Naive thymus-derived CD8-positive, alpha-beta T cell (primary cell): ENCODE measurements at places on chromosomes 3 and 15.

GRCh38 chr3:9193633-9194195 lies 55.7 kb downstream of the SRGAP3 start:
- no peak for DNase-seq

DNA sequence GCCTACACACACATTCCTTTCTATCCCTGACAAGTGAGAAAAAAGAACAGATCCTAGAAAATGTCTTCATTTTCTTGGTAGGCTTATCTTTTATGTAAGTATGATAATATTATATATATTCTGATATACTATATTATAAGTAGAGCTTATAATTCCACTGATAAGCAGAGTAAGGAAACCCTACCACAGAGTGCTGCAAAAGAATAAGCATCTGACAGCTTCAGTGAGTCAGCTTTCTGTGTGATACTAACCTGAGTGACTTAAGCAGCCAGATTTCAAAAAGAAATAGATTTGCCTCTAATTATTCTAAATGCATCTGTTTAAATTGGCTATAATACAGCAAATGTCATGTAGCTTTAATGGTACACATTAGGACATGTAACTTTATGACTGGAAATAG lies 656.0 kb downstream of the MCTP2 start:
- no peak for DNase-seq

GRCh38 chr3:36489679-36490425 lies 109.5 kb downstream of the STAC start:
- no peak for DNase-seq

- DNase-seq = no peak
Measured at GRCh38 chr3:14583548-14584091, 43.5 kb upstream of the GRIP2 start.

GRCh38 chr3:106126067-106126845 lies 257.4 kb upstream of the CBLB start:
- DNase-seq = no peak

- no peak for DNase-seq
Measured at GRCh38 chr3:178090899-178091298, 445.3 kb upstream of the KCNMB2 start.

DNA sequence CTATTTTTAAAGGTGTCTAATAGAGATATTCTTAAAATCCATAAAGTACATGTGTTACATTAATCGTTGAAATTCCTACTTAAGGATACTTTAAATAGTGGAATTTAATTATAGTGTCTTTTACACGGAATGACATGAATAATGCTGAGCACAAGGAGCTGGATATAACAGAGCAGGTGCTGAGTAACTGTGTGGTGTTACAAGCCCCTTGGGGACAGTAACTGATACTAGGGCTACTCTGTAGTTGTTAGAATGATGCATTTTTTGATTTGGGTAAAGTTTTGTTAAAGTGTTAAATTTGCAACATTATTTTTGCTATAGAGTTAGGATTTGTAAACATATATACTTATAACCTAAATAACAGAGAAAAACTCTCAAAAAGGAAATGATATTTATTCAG lies 1496.1 kb downstream of the OTOL1 start:
- no peak for DNase-seq

DNA sequence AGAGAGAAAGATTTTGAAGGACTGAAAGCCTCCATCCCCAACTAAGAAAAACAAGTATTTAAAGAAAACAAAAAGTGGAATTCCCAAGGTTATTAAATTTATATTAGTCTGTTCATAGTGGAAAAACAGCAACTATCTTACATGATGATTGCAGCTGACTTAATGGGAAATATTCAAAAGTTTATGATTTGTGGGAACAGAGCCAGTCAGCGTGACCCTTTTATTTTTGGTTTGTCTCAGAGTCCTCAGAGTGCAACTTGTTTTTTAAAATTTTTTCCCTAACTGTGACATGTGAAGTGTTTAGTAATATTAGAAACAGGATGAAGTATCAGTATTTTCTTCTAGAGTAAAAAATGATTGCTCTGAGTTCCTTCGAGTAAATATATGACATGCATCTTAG lies 441.9 kb upstream of the MCTP2 start:
- no peak for DNase-seq

DNA sequence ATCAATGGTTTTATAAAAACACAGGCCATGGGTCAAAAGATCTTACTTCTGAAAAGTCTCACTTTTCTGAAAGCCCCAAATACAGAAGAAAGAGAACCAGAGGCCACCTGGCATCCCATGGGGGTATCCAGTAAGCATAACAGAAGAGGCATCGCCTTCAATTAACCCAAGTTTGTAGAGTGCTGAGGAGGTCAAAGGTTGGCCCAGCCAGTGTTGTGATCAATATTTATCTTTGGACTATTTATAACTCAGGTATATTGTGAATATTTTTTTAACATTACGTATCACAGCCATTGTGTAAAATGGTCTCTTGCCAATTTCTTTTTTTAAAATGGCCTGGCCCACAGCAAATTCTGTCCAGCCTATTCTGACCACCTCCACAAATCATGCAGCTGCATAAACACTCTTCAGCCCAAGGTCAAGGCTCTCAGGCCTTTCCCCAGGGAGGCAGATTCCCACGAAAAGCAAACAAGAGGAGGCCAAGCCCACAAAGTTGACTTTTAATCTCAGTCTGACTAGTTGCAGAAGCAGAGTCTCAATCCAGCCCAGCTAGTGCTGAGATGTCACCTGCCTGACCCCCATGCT lies 26.2 kb upstream of the SPTBN5 start:
- no peak for DNase-seq
